ENCODE measurements at places on chromosomes 1 and 21.

GRCh38 chr1:19074361-19074901 lies 118.0 kb upstream of the IFFO2 start:
- no peak for DNase-seq

DNA sequence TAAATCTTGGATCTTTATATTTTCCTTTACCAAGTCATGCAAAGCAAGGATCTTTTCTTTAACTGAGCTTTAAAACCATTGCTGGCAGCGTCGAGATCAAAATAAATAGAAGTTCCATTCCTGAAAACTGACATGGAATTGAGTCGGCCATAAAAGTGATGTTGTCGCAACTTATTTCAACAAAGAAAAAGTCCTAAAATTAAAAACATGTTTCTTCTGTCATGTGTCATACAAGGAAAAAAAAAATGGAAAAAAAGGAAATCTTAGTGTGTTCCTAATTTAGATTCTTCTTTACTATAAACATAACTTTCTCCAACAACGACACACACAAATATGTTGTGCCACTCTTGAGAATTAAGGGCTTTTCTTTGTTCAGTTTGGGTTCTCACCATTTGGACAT lies 34.9 kb downstream of the GREM2 start:
- DNase-seq, result no peak

DNA sequence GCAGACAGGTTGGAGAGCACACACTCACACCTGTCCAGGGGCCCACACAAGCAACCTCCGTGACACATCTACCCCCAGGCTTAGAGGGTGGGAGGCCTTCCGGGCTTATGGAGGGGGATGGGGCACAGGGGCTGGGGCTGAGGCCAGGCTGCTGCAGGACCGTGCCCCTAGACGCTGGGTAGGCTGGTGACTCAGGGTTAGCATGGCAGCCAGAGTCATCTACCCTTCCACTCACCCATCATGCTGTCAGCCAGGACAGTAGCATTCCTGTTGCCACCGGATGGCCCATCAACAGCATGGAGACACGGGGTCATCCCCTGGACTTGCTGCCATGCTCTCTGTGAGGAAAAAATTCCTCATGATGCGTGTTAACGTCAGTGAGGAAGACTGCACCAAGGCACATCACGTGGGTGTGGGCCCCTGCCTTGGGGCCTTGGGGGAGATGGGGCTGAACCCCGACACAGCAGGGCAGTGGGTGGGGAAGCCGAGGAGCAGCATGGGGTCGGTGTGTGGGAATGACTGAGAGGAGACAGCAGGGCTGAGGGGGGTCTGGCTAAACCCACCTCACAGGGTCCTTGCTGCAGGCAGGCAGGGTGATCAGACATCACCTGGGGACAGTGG lies 52.8 kb downstream of the WNT9A start:
- no peak for DNase-seq

- DNase-seq, result no peak
Observed at GRCh38 chr1:204336421-204337035, 23.2 kb downstream of the PLEKHA6 start.

GRCh38 chr1:88357729-88358128 lies 326.3 kb upstream of the PKN2 start:
- DNase-seq, result no peak

- no peak for DNase-seq
Observed at GRCh38 chr1:91022518-91022929, 689 bp upstream of the ZNF644 start.

GRCh38 chr1:77313491-77313890 lies 31.7 kb downstream of the AK5 start:
- DNase-seq, result no peak

Data from stimulated activated CD4-positive, alpha-beta T cell treated with anti-CD3 and anti-CD28 coated beads, Interleukin-12 subunit alpha, Interleukin-12 subunit beta, amount 100 ng/mL, for 48 hours (primary cell).